ENCODE measurements at places on chromosomes 5 and 9.
A peak's percentile ranks its signal among the peaks of the same experiment; 100 is the strongest.

DNA sequence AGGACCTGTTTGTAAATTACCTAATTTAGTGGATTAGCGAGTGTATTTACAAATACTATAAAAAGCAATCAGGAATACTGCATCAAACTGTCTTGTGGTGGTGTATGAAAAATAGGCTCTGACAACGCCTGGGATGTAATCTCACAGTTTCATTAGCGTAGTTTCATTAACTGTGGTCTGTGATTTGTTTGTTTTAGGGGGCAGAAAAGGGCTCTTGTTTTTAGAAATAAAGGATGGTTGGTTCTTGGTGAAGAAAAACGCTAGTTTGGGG is 1.4 kb downstream of the SLC44A1 start:
- DNase-seq = no peak

DNA sequence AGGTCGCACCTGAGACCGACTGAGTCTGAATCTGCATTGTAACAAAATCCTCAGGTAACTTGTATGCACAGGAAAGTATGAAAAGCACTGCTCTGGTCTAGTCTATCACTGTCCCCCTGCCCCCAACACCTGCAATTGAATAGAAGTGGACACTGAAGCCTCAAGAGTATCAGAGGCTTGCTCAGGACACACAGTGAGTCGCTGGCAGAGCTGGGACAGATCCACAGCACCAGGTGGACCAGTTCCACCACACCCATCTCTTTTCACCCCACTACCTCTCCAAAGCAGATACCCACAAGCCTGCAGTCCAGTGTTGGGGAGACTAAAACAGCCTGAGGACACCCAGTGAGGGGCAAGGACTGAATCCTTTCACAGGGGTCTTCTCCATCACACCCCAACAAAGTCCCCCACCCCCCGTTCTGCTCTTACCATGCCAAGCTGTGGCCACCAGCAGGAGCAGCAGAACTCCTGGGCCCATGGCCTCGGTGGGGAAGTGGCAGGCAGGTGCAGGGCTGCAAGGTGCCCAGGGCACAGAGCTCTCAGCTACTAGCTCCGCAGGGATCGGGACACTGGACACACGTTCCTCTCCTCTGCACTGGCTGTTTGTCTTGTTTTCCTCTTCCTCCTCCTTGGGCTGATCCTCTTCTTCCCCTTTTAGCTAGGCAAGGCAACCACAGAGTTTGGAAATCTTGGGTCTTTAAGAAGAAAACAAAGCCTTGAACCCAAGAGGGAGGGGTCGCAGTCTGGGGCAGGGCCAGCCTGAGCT is at the start of gene CSF1R:
CSF1R (minus strand) TSS at position 605 of the 766 bp plus-strand sequence; CDS start at position 478, 127 bp downstream.
- no peak for DNase-seq

GRCh38 chr9:33472881-33473615 is 676 bp downstream of the NOL6 start:
- no peak for DNase-seq

GRCh38 chr9:114299286-114300152 is 23.4 kb upstream of the ORM1 start:
- DNase-seq = no peak

DNA sequence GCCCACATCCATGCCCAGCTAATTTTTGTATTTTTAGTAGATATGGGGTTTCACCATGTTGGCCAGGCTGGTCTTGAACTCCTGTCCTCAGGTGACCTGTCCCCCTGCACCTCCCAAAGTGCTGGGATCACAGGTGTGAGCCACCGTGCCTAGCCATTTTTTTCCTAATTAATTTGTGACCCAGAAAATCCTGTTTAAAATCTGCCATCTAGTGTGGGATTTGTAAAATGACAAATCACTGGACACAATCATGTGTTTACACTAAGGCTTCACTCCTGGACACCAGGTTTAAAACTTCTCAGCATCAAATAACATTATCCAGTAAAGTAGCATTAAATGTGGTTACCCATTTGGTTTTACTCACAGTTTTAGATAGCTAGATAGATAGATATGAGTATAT is 18.6 kb upstream of the KDM4C start:
- DNase-seq = no peak

DNA sequence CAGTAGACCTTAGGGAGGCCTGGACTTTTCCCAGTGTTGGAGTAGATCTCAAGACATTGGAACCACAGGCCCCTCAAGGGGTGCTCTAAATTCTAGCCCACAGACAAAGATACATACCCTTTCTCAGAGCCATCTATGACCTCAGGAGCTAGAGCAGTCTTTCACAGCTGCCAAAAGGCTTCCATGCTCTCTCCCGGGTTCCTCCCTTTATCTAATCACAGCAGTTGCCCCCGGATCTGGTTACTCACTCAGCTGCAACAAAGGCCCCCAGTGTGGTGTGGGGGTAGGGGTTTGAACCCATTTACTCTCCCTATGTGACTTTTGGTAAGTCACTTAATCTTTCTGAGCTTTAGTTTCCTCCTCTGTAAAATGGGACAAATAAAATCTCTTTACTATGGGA is 27.0 kb downstream of the POU4F3 start:
- no peak for DNase-seq

GRCh38 chr9:106945727-106946660 is 83.0 kb downstream of the ZNF462 start:
- DNase-seq = no peak

DNA sequence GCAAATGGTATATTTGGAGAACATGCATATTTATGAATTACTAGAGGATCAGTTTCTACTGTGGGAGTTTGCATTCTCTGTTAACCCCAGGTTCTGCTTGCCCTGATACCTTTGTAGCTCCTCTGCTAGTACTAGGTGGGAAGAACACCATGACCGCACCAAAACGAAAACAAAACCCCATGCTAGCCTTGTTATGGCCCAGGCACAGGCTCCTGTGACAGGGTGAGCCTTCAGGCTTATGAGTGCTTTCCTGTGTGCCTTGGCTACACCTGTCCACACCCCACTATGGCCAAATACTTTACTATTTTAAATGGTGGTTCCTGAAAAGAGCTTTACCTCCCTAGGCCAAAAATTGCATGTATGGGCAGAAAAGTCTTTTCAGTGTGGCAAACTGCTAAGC is 94.8 kb downstream of the PPIC start:
- no peak for DNase-seq

- no peak for DNase-seq
Observed at GRCh38 chr5:54831233-54831632, 154.2 kb downstream of the ESM1 start.

DNA sequence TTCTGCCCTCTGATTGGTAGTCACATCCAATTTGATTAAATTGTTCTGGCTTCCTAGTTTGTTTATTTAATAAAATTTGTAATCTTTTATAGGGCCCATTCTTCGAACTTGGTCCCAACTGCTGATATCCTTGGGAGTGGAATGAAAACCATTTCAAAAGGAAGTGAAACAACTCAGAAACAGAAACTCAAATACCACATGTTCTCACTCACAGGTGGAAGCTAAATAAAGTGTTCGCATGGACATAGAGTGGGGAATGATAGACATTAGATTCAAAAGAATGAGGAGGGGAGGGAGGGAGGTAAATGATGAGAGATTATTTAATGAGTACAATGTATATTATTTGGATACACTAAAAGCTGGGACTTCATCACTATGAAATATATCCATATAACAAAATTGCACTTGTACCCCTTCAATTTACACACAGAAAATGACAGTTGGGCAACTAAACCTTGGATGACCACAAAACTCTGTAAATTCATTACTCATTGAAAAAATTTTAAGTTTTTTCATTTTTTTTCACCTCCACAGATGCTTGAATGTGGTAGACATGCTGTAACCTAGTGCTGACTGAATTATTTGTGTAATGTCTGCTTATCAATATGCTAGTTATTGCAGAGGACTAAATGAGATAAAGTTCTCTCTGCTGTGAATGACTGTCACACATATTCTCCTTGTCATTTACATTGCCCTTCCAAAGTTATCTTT is 16.0 kb downstream of the ATP10B start:
- DNase-seq = no peak

DNA sequence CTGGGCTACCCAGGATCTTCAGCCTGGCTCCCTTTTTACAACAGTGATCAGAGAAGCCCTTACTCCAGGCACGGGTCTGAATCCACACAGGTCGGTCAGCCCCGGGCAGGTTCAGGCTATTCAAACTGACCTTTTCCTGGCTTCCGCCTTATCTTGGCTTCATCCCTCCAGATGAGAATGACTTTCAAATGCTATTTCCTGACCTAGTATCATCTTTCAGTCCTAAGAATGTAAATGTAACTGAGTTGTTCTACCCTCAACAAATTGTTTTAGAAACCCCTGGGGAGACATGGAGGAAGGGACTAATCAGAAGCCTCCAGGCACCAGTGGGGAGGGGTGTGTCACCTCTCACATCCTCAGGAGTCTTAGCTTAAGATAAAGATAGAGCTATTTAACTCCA is 213.2 kb downstream of the EPB41L4A start:
- no peak for DNase-seq

DNA sequence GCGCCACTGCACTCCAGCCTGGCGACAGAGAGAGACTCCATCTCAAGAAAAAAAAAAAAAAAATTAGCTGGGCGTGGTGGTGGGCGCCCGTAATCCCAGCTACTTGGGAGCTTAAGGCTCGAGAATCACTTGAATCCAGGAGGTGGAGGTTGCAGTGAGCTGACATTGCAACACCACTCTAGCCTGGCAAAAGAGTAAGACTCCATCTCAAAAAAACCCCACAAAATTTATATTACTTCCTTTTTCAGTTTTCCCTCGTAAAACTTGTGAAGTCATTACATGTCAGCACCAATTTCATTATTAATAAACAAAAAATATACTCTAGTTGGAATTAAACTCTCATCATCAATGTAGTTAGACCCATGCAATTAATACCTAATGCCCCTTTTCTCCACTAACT is 43.9 kb downstream of the SHLD3 start:
- no peak for DNase-seq

- DNase-seq = peak; percentile 42
Observed at GRCh38 chr9:71819115-71819739, 50.9 kb upstream of the CEMIP2 start.

DNA sequence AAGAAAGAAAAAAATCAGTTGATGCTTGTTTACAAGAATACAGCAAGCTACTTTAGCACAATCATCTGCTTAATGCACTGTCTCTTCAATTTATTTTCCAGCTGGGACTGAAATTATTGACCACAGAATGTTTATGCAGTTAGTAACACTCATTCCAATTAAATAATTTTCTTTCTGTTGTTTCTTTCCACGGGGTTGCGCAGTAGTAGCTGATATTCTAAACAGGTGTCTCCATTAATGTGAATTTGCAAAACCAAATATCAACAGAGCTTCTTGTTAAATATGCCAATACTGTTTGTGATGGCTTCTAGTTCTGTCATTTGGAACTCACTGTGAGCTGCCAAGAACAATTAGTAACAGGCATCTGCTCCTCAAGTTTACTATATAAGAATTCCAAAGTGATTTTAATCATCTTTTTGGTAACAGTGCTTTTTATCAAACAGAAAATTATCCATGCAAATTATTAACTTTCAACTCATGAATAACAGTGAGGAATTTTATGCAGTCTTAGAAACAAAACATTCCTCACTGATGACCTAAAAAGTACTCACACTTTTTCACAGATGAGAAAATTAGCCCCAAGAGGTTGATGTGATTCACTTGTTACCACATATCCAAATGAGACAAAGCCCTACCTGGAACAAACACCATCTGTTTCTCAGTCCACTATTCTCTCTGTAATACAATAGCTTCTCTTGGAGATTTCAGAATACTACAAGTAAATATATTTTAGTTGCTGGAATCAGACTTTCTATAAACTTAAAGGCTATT is 567.6 kb upstream of the RGMB start:
- DNase-seq = peak; percentile 62

- DNase-seq = no peak
Observed at GRCh38 chr5:110203661-110204060, 513.9 kb downstream of the MAN2A1 start.

- DNase-seq = no peak
Observed at GRCh38 chr9:3894772-3895171, 369.0 kb upstream of the RFX3 start.

DNA sequence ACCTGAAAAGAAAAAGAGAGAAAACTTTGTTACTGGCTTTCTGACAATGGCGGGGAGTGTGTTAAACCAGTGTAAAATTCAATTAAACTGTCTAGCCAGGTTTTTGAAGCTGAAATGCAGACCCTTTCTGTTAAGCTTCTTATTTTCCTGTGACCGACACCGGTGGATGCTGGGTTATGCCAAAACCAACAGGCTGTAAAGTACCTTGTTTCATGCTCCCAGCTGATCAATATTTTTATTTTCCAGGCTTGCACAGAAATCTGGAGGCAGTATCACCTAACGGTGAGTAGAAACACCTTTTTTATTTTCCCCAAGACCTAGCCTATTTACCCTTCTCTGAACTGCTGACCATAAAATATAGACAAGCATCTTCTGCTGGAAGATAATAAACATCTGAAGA is 94.9 kb upstream of the GRHPR start:
- DNase-seq = no peak

- DNase-seq = no peak
Observed at GRCh38 chr5:82794876-82795275, 282.3 kb downstream of the TMEM167A start.

- DNase-seq = no peak
Observed at GRCh38 chr5:113183694-113184093, 207.1 kb downstream of the DCP2 start.

DNA sequence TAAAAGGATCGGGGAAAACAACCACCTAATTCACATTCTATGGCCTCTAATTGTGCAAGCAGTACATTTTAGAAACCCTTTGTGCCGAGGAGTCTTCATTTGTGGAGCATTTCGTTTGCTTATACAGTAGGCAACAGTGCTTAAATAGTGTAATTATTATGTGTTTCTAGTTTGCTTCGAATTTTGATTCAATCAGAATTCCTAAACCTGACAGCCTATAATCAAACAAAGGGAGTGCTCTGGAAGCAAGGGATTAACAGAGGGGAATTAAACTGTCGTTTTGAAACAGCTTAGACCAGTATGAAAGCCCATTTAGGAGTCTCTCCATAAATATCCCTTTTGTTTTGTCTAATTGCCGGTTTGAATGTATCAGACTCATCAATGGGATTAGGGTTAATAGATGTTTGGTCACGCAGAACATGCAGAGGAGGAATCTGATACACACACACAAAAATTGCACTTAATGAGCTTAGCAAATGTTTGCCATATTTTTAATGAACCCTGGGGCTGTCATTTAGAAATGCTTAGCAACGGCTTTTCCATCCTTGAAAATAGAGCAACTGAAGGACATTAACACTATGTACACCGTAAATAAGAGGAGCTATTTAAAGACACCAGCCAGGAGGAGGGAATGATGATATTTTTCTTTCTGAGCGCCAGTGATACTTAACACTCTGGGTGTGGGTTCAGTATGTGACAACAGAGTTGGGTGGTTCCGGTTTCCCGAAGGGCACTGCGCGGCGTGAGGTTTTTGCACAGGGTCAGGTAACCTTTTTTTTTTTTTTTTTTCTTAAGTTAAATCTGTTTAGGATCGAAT is 404.7 kb downstream of the TLE4 start:
- no peak for DNase-seq

- no peak for DNase-seq
Observed at GRCh38 chr5:140391312-140391711, 10.3 kb upstream of the ANKHD1 start.

Data from RWPE1 (cell line).